Activated CD4-positive, CD25-positive, alpha-beta regulatory T cell treated with anti-CD3 and anti-CD28 coated beads, Interleukin-2, amount 50 U/mL, for 72 hours (primary cell): ENCODE measurements at places on chromosomes 7 and 10.

DNA sequence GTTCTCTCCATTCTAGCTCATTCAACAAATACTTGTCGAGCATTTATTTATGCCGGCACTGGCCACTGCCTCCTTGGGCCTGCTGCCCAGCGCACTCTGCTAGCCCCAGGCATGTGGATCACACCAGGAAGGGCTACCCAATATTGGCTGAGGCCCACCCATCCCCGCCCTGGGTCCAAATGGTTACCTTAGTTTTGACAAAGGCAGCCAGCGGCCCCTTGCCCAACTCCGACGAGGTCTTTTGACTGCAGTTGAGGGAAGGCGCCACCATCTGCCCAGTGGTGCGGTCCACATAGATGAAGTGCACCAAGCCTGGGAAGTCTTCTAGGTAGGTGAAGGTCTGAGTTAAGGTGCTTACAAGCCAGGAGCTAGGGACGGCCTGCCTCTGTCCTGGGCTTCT, 7.2 kb upstream of the PYROXD2 start:
- DNase-seq = no peak

DNA sequence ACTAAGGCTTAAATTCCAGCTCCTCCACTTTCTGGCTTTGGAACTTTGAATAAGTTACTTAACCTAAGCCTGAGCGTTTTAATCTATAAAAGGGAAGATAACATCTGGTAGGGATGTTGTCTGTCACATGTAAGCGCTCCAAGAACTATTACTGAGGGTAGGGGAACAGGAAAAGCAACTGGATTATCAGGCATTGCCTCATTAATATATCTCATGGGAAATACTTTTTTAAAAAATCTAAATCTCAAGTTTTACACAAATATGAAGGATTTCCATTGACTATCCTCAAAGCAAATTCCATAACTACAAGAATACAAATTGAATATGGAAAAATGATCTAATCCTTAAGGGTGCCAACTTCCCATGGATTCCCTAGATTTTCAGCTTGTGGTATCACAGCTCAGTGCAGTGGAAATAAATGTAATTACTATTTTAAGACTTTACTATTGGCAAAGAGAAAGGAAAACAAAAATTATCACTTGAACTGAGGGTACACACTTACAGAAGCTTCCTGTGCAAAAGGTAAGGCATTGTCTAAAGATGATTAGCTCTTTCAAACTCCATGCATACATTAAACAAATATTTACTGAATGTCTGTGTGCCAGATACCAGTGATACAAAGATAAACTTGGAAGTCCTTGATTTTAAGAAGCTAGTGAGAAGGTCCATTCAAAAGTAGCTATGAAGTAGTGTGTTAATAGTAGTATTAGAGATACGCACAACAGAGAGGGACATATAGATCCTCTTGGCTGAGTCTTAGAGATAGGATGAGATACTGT, 38.4 kb downstream of the NT5C2 start:
- DNase-seq = no peak

DNA sequence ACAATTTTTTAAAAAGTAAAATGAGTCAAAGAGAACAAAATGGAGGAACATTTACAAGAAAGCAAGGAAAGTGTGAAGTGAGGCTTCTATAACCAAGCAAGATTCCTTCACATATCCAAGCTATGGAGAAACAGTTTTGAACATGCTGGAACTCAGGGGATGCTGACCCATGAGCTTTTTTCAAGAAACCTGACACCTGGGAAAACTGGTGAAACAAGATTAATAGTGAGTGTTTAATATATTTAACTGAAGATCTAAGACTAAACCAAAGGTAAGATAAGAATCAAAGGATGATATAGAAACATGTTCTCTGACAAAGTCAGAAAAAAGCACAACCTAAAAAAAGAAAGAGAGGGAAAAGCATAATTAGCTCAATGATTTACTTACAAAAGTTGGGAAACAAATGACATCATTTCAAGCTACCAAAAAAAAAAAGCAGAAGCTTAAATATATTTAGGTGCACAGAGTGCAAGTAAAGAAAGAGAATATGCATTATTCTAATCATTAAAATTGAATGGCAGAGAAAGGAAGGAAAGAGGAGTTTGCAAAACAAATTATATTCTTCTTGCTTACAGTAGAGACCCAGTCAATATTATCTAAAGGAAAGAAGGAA, 24.9 kb downstream of the C7orf25 start:
- DNase-seq = no peak

DNA sequence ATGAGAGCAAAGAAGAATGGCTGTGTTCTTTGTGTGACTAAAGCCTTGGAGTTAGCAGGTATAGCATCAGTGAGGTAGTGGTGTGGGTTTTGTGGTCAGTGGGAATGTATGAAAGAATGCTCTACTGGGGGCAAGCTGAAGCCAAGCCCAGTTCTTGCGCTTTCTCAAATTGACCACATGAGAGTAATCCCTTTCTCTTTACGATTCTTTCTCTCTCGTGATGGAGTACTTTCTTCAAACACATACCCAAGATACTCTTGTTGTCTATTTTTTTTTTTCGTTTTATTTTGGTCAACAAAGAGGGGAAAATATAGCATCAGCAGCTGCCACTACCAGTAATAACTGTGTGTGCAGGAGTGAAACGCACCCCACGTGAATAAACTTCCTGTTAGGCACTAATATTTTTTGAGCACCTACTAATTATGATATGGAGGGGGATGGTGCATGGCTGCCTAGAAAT, 8.4 kb upstream of the PANK1 start:
- no peak for DNase-seq

DNA sequence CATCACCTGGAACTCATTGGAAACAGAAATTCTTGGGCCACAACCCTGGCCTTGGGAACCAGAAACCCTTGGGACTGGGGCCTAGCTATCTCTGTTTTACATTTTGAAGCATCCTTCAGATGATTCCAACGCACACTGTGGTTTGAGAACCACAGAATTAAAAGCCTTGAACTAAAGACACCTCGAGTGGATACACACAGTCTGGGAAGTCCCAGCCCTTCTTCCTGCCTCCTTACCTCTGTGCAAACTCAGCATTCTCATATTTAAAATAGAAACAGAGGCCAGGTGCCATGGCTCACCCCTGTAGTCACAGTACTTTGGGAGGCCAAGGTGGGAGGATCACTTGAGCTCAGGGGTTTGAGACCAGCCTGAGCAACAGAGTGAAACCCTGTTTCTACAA, 12.9 kb downstream of the NPFFR1 start:
- DNase-seq = no peak

DNA sequence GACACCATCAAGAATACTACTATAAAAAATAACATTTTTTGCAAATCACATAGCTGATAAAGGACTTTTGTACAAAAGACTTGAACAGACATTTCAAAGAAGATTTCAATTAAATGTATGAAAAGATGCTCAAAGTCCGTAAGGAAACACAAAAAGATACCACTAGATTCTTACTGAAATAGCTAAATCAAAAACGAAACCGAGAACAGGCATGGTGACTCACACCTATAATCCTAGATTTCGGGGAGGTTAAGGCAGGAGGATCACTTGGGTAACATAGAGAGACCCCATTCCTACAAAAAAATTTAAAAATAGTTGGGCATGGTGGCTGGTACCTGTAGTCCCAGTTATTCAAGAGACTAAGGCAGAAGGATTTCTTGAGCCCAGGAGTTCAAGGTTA, 520.2 kb upstream of the GRM3 start:
- no peak for DNase-seq

DNA sequence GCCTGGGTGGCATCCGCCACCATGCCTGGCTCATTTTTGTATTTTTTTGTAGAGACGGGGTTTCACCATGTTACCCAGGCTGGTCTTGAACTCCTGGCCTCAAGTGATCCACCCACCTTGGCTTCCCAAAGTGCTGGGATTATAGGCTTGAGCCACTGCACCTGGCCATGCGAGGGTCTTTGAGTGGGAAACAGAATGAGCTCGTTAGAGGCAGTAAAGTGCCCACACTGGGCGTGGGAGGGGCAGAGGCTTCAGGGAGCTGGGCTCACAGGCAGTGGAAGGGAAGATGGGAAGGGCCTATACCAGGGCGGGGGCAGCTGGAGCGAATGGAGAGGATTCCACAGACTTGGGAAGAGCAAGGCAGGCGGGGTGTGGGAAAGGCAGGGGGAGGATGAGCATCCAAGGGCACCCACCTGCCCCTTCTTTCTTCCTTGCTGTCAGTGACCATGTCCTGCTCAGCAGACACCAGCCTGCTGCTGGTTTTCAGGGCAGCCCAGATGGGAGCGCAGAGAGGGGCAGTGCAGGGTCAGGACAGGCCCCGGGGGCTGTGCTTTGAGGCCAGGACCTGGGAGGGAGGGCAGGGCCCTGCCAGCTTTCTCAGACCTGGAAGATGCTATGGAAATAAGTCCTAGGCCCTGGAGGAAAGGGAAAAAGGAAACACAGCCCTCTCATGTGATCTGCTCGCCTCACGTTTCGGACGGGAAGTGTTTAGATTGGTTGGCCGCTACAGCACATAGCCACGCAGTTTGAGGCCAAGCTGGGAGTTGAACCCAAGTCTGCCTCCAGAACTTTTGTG, 4.2 kb downstream of the FZD9 start:
- no peak for DNase-seq

DNA sequence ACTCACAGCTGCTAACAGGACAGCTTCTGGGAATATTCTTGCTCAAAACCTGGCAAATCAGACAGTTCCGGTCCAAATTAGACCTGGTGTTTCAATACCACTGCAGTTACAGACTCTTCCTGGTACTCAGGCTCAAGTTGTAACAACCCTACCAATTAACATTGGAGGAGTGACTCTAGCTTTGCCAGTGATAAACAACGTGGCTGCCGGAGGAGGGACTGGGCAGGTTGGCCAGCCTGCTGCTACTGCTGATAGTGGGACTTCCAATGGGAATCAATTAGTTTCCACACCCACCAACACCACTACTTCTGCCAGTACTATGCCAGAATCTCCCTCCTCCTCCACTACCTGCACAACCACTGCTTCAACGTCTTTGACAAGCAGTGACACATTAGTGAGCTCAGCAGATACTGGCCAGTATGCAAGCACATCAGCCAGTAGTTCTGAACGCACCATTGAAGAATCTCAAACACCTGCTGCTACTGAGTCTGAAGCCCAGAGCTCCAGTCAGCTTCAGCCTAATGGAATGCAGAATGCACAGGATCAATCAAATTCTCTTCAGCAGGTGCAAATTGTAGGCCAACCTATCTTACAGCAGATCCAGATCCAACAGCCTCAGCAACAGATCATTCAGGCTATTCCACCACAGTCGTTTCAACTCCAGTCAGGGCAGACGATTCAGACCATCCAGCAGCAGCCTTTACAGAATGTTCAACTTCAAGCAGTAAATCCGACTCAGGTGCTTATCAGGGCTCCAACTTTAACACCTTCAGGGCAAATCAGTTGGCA, 2.1 kb downstream of the SP4 start:
- no peak for DNase-seq

DNA sequence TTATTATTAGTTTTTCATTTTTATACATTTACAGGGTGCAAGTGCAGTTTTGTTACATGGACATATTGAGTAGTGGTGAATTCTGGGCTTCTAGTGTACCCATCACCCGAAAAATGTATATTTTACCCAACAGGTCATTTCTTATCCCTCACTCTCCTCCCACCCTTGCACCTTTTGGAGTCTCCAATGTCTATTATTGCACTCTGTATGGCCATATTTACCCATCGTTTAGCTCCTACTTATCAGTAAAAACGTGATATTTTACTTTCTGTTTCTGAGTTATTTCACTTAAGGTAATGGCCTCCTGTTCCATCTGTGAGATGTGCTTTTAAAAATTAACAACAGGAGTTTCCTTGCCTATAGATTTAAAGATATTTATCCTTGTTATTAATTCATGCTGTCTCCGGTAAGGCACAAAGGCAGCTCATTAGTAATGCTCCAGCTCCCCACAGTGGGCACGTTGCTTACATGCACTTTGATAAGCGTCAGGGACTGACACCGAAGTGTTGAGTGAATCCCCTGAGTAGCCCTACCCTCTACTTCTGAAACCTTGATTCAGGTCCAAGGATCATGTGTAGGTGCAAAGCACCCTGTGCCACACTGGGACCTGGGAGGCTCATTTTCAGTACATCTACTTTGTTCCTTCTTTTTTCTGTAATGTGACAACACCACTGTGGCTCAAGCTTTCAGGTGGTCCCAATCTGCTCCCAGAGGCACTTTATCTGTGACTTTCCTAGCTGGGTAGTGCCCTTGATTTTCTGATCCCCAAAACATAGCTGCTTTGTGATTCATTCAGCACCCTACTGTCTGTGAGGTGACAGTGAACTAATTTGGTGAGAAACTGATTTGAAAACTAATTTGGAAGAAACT, 27.3 kb downstream of the HYAL4 start:
- no peak for DNase-seq

GRCh38 chr10:11604865-11605650, 6.4 kb downstream of the USP6NL start:
- no peak for DNase-seq

DNA sequence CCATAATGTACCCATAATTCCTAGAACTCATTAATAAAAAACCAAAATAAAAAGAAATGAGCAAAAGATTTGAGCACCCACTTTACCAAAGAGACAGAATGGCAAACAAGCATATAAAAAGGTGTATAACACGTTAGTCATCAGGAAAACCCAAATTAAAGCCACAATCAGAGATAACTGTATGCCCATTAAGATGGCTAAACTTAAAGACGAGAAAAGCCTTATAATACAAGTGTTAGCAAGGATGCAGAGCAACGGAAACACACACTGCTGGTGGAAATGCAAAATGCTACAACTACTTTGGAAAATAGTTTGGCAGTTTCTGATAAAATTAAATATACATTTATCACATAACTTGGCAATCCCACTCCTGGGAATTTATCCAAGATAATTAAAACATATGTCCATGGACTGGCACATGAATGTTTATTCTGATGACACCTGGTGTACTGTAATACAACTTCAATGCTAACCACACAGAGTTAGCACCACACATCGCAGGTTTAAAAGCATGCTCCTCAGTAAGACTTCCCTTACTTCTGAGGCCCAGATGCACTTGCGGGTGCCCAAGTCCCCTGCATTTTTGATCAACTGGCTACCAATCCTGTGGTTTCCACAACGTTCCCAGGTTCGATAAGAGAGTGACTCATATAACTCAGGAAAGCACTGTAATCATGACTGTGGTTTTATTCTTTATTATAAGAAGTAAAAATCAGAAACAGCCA, 158.6 kb downstream of the SNX13 start:
- no peak for DNase-seq

- DNase-seq = no peak
Observed at GRCh38 chr10:75926763-75927162, 495.3 kb downstream of the LRMDA start.

GRCh38 chr10:84244651-84245270, at the start of gene RGR:
RGR (plus strand) TSS chr10:84245053; CDS start chr10:84245091, 38 bp downstream.
- DNase-seq = no peak
